ENCODE measurements at places on chromosomes 12 and 14.
A peak's percentile ranks its signal among the peaks of the same experiment; 100 is the strongest.

DNA sequence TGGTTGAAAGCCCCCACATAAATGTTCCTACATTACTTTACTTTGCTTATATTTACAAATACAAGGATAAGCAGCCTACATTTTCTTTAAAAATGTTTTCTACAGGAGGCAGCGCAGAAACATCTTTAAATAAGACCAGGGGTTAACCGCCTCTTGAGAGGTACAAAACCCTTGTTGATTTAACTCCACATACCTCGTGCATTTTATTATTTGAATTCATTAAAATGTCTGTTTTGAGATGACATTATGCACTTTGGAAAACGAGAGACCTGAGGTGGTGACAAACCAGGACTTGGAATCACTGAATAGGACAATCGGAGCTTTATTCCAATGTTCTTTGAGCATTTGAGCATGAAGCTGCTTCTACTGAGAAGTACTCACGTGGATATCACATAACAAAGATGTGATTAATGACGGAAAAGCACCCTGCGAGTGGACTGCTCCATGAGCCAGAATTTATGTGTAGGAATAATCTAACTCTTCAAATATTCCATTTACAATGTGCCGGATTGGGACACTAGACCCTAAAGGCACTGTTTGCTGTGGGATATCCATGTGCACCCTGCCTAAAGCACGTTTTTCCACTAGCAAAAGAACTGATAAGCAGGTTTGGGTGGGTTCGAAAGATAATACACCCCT is 746 bp upstream of the DUSP16 start:
- DNase-seq: no peak

GRCh38 chr12:79098530-79098929 is 234.0 kb downstream of the SYT1 start:
- DNase-seq: no peak

DNA sequence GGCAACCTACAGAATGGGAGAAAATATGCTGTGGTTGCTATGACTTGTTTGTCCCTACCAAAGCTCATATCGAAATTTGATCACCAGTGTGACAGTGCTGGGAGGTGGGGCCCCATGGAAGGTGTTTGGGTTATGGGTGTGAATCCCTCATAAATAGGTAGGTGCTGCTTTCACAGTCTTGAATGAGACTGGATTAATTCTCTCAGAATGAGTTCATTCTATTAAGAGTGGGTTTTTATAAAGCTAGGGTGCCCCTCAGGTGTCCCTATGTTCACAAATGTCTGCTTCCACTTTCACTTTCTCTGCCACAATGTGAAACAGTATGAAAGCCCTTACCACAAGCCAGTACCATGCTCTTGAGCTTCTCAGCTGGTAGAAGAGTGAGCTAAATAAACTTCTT is 133.5 kb downstream of the CPNE8 start:
- DNase-seq: peak; percentile 21

- no peak for DNase-seq
These were observed 92.8 kb upstream of the METAP2 start for GRCh38 chr12:95380997-95381786.

DNA sequence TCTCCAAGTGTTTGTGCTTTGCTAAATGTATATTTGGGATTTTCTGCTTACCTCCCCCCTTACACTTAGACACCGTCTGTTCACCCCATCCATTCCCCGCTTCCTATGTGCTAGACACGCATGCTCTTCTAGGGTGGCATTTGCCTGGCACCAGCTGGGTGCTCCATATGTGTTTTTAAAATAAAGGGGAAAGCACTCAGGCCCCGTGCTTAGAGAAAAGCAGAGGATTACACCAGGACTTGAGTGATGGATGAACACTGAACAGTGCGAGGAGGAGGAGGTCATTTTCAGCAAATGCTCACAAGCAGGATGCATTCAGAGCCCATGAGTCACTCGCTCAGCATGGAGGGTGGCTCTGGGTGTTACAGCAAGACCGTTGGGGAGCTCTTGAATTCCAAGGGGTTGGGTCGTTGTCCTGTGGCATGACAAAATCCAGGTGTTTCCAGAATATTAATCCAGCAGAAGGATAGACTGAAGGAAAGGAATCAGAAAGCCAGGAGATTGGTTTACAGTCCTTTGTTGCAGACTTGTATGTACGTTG is 2.9 kb upstream of the BDKRB1 start:
- DNase-seq: no peak

- DNase-seq: no peak
These were observed 159.6 kb downstream of the BTG1 start for GRCh38 chr12:91986084-91986483.

- DNase-seq: no peak
These were observed 7.5 kb downstream of the FOXG1 start for GRCh38 chr14:28773861-28774691.

- DNase-seq: no peak
These were observed 307.7 kb downstream of the CCDC91 start for GRCh38 chr12:28497889-28498411.

DNA sequence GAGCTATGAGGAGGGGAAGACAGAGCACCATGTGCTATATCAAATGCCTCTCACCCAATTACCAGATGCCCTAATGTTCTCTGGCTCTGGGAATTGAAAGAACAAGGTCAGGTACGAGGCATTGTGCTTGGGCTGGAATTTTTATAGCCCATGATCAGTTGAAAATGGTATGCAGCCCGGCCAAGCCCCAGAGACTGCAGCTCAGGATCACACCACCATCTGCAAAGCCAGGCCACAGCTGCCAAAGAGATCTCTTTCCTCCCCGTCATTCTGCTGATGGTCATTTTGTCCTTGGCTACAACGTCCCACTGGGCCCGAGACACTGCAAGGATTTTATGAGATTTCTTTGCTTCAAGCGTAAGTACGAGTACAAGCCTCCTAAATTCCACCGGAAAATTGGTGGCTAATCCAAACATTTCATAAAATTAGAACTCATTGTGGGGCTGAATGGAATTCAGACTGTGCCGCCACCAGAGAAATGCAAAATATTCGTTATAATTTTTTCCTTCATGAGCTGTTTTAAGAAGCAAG is 15.1 kb downstream of the NUAK1 start:
- no peak for DNase-seq

Data from inflammatory macrophage treated with lipopolysaccharide for 1 hour (primary cell).